Mesothelial cell of epicardium (in vitro differentiated cells): ENCODE measurements at places on chromosomes 3 and 15.
A peak's percentile ranks its signal among the peaks of the same experiment; 100 is the strongest.

DNA sequence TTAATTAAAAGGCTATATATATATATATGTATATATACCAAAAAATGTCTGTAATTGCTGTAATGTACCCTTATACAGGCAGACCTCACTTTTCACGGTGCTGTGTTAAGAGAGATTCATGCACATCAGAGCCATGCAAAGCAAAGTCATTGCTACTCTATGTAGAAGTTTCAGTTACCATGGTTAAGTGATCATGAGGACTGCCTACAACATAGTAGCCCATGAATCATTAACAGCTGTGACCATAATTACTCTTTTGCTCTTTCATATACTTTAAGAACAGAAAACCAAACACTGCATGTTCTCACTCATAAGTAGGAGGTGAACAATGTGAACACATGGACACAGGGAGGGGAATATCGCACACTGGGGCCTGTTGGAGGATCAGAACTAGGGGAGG, 225.3 kb upstream of the EPHA3 start:
- no peaks in the 10 kb centered on the region for H3K4me1 ChIP-seq
- no peaks in the 10 kb centered on the region for H3K36me3 ChIP-seq
- DNase-seq, result no peak
- no peak overlapping the region for H3K27ac ChIP-seq
- H3K27me3 ChIP-seq, result no peaks in the 10 kb centered on the region

DNA sequence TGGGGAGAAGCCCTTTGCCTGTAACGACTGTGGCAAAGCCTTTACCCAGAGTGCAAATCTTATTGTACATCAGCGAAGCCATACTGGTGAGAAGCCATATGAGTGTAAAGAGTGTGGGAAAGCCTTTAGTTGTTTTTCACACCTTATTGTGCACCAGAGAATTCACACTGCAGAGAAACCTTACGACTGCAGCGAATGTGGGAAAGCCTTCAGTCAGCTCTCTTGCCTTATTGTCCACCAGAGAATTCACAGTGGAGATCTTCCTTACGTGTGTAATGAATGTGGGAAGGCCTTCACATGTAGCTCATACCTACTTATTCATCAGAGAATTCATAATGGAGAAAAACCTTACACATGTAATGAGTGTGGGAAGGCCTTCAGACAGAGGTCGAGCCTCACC, 10.9 kb downstream of the ZNF35 start:
- no peaks in the 10 kb centered on the region for H3K27me3 ChIP-seq
- H3K27ac ChIP-seq, result no peak overlapping the region
- H3K4me1 ChIP-seq, result no peaks in the 10 kb centered on the region
- no peak overlapping the region for H3K4me3 ChIP-seq
- DNase-seq, result no peak

GRCh38 chr3:15527031-15527459, 5.5 kb upstream of the COLQ start:
- no peak overlapping the region for H3K4me3 ChIP-seq
- H3K4me1 ChIP-seq, result peaks cover 11% of the 10 kb centered on the region
- H3K36me3 ChIP-seq, result peaks cover 3% of the 10 kb centered on the region
- DNase-seq, result peak; percentile 53

- H3K4me3 ChIP-seq, result no peak overlapping the region
- no peak overlapping the region for H3K27ac ChIP-seq
- no peaks in the 10 kb centered on the region for H3K27me3 ChIP-seq
- no peak for DNase-seq
- H3K4me1 ChIP-seq, result no peaks in the 10 kb centered on the region
Measured at GRCh38 chr15:88882785-88883184, 12.6 kb downstream of the HAPLN3 start.

GRCh38 chr15:36598529-36599177, 19.2 kb downstream of the CDIN1 start:
- no peaks in the 10 kb centered on the region for H3K36me3 ChIP-seq
- H3K4me1 ChIP-seq, result peaks cover 86% of the 10 kb centered on the region
- peak overlapping the region; percentile 94 for H3K27ac ChIP-seq
- peak overlapping the region; percentile 39 for H3K4me3 ChIP-seq
- no peak for DNase-seq

DNA sequence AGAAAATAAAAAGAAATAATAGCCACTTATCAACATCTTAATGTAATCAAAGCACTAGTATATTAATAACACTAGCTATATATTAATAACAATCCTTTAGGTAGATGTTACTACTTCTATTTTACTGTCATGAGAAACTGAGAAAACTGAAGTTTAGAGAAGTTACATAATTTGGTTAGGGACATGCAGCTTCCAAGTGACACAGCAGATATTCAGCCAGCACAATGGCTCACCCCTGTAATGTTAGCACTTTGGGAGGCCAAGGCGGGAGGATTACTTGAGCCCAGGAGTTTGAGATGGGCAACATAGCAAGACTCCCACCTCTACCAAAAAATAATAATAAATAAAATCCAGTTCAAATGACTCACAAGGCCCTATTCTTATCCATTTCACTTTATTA, 1.9 kb upstream of the UBR1 start:
- H3K27ac ChIP-seq, result no peak overlapping the region
- no peak for DNase-seq
- peaks cover under 1% of the 10 kb centered on the region for H3K36me3 ChIP-seq
- H3K4me1 ChIP-seq, result peaks cover 22% of the 10 kb centered on the region
